ENCODE measurements at places on chromosomes 5 and 9.

GRCh38 chr9:89435071-89435823 is 62.7 kb downstream of the SEMA4D start:
- DNase-seq = no peak

DNA sequence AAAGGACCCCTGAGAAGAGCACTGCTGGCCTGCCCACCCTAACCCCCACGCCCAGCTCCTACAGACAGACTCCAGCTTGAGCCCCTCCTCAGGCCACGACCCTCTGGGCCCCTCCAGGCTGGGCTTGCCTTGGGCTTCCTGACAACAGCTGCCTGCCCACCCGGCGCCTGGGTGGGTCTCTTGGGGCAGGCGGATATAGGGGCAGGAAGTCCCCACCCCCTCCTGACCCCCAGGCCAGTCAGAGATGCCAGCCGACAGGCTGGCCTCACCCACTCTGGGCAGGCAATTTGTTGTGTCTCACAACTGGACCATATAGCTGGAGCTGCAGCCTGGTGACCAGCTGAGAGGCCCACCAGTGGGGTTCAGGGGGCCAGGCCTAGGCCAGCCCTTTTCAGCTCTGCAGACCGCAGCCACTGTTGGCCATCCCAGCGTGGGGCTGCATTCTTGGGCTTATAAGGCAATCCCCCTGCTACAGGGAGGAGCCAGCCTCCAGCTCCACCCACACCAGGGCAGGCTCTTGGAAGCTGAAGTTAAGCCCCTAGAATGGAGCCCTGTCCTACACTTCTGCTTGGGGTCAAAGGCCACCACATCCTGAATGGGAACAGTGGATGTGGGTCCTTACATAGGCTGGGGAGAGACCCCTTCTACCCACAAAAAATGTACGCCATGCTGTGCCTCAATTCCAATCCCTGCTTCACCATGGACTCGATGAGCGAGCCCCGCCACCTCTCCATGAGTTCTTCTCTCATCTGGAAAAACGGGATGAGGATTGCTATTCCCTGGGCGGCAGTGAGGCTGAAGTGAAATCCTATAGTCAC is 2.0 kb downstream of the PDLIM7 start:
- DNase-seq = no peak

- no peak for DNase-seq
Observed at GRCh38 chr9:78630966-78631365, 334.0 kb downstream of the PSAT1 start.

GRCh38 chr9:93683331-93684134 is 107.1 kb downstream of the PHF2 start:
- no peak for DNase-seq

DNA sequence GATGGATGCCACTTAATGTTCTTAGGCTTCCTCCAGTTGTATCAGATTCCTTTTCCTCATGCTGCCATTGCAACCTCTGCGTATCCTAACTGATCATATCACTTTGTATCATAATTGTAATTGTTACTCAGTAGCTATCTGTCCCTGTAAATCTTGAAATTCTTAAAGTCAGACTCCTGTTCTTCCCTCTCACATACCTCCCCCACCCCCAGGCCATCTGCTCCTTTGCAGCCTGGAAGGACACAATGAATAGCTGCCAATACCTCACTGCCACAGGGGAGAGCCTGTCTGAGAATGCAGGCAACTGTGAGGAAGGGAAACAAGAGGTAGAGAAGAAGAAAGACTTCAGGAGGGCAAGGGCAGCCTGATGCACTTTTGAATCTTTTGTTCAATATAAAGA is 228.5 kb downstream of the ENC1 start:
- DNase-seq = no peak

GRCh38 chr9:23790351-23791260 is 35.4 kb downstream of the ELAVL2 start:
- DNase-seq = no peak

- no peak for DNase-seq
Observed at GRCh38 chr5:133734916-133735315, 122.6 kb upstream of the FSTL4 start.

- DNase-seq = no peak
Observed at GRCh38 chr9:89428901-89429890, 68.7 kb downstream of the SEMA4D start.

DNA sequence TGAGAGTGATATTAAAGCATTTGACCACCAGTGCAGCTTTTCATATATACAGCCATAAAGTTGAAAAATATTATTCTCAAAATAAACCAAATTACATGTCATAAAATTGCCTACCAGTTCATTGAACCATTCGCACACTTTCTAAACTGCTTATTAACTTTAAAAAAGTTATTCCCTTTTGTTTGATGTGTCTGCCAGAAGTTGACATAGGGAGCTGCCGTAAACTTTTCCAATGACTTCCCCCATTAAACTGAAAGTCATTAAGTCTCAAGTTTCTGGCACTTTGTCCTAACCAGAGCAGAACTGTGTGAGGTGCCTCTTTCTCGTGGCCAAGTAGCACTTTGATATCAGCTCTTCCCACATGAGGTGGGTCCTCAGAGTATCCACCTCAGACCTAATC is 582.0 kb upstream of the DMAC1 start:
- DNase-seq = no peak

DNA sequence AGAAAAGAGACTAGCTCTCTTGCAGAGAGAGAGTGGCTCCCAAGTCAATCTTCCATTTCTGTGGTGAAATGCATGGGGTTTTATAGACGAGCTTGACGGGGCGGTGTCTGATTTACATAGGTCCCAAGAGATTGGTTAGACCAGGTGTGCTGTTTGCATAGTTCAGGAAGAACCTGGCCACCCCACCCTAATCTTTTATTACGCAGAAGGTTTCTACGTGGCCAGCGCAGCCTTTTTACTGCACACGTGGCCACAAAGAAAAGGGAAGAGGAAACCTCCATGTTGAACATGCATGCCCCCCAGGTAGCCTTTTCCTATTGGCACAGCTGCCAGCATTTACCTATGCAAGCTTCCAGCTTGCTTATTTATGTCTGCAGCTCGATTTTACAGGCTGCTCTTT is 92.1 kb downstream of the CAVIN4 start:
- DNase-seq = no peak

GRCh38 chr5:21910731-21911130 is 942.4 kb downstream of the CDH12 start:
- no peak for DNase-seq

DNA sequence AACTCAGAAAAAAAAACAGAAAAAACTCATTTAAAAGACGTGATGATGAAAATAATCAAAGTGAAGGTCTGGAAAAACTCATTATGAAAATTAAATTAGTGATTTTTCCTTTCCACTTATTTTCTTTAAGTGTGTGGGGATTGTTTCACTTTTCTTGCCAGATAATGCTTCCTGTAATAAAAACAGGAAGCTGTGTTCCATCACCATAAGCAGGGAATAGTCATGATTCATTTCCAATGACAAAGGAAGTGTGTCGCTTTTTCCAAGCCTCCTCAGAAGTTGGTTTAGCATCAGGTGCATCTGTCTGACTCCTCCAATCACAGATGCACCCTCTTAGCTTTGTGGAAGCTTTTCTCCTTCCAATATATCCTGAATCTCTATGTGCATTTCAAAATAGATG is 2068.7 kb downstream of the MAT2B start:
- no peak for DNase-seq

DNA sequence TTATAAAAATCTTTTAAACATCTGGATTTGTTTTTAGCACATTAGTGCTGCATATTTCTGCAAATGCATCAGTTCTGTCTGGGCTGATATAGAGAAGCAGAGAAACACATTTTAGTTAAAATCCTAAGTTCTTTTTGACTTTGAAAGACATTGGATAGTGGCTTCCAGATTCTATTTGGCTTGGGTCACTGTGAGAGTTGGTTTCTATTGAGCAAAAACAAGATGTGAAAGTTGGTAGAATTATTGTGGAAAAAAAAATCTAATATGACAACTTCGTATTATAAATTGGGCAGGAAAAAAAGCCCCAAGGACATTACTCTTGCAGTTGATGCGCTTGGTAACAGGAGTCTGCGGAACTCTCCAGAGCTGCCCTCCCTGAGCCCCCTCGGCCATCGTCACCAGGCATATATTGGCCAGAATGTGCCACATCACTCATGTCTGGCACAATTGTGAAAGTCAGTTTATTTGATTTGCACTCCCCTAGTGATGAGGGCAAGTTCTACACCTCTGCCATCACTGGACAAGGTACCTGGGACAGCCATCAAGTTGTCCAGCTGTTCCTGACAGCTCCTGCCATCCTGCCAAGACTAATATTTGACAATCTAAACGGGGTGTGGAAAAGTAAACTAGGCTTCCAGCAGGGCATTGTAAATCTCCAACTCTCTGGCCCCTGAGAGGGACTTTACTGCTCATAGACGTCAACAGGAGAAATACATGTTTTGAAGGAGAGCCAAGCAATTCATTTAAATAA is 334.5 kb downstream of the TENT4A start:
- no peak for DNase-seq

DNA sequence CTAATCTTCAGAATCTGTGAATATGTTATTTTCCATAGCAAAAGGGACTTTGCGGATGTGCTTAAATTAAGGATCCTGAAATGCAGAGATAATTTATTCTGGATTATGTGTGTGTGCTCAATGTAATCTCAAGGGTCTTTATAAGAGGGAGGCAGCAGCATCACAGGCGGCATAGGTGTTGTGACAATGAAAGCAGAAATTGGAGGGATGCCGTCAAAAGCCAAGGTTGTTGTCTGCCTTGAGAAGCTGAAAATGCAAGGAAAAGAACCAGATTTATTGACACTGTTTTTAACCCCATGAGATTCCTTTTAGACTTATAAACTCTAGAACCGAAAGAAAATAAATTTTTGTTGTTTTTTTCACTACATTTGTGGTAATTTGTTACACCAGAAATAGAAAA is 948.5 kb downstream of the TLE4 start:
- no peak for DNase-seq

DNA sequence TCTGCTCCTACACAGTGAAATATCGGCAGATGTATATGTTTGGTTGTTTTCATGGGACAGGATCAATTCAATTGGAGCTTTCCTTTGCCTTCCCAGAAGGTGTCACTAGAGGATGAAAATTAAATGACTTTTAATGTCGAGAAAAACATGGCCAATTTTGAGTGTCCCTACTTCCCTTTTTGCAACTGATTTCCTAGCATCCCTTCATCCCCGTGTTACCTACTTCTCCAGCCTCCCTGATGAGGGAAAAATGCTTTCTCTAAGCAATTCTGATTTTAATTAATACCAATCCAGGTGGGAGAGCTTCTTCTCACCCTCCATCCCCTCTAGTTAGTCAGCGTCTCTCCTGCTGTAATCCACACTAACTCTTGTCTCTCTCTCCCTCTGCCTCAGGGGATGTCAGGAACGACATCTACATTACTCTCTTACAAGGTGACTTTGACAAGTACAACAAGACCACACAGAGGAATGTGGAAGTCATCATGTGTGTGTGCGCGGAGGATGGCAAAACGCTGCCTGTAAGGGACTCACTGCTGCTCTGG is 64.9 kb downstream of the DOCK2 start:
- DNase-seq = no peak

- no peak for DNase-seq
Observed at GRCh38 chr5:39755452-39755851, 330.7 kb upstream of the DAB2 start.

GRCh38 chr5:133193794-133194193 is 142.0 kb downstream of the HSPA4 start:
- no peak for DNase-seq

DNA sequence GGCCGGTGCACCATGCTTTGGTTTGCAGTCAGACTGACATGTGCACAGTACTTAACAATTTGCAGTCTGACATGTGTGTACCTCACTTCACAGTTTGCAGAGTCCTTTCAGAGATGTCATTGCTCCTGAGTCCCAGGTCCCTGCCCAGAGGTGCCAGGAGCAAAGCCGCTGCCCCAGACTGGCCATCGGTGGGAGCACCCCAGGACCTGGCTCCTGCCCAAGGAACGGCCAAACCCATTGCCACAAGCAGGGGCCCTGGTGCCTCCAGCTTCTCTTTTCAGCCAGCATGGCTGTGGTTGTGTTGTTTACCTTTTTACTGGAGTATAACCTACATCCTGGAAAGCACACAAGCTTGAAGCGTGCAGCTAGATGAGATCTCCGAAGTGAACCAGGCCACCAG is 28.6 kb downstream of the RASGEF1C start:
- DNase-seq = no peak

GRCh38 chr5:178640331-178641045 is 13.6 kb upstream of the CLK4 start:
- DNase-seq = no peak

- no peak for DNase-seq
Observed at GRCh38 chr5:150542933-150543445, 35.1 kb downstream of the NDST1 start.

DNA sequence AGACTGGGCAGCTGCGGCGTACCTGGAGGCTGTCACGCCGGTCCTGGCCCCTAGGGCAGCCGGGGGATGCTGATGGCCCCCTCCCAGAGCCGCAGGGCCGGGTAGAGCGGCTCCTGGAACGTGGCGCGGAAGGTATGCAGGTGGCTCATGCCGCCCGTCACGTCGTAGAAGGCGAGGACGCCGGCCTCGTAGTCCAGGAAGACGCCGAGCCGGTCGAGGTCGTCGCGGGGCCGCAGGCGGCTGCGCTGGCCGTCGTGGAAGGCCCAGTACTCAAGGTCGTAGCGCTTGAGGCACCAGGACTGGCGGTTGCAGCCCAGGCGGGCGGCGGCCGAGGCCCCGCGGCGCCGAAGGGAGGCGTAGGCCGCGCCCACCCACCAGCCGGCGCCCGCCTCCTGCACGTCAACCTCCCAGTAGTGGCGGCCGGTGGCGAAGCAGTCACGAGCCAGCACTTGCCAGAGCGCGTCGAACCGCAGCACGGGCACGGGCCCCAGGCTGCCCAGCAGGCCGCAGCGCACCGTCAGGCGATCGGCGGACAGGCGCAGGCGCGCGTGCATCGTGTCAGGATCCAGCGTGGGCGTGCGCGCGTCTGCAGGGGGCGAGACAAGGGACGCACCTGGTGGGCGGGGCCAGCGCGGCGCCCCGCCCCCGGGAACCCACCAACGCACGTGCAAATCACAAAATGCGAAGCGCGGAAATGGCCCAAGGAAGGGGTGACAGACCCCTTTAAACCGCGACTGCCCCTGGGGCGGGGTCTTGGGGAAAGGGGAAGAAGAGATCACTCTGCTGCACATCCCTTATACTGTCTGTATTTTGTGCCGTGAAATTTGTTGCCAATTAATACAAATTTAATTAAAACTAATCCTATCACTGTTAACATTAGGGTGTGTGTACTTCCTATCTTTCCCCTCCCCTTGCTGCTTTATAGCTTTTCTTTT is 31.2 kb downstream of the NANS start:
- DNase-seq = no peak

GRCh38 chr5:66306105-66306843 is 162.2 kb downstream of the SREK1 start:
- DNase-seq = no peak
